ENCODE measurements at places on chromosomes 7 and 10.

DNA sequence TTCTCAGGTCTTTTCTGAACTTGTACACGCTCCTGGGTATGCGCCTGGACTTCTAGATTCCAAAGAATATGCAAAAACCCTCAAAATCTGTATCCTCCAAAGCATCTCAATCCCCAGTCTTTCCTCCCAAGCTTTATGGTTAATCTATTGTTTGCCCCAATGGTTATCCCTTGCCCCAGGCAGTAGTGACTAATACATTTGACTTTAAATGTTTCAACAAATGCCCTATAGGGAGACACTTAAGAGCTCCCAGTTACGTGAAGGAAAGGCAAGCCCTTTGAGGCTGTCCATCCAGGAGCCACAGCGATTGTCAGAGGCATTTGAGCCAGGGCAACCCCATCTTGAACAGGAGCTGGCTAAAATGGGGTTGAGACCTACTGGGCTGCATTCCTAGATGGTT, 12.7 kb upstream of the FOXL3 start:
- no peak for DNase-seq

DNA sequence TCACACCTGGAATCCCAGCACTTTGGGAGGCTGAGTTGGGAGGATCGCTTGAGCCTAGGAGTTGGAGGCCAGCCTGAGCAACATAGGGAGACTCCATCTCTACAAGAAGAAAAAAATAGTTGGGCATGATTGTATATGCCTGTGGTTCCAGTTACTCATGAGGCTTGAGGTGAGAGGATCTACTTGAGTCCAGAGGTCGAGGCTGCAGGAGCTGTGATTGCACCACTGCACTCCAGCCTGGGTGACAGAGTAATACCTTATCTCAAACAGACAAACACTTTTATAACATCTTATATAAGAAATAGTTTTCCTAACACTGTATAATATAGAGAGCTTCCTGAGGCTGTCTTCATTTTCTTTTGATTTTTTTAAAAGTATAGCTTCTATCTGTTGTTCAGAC, 448.4 kb upstream of the COBL start:
- DNase-seq, result no peak

DNA sequence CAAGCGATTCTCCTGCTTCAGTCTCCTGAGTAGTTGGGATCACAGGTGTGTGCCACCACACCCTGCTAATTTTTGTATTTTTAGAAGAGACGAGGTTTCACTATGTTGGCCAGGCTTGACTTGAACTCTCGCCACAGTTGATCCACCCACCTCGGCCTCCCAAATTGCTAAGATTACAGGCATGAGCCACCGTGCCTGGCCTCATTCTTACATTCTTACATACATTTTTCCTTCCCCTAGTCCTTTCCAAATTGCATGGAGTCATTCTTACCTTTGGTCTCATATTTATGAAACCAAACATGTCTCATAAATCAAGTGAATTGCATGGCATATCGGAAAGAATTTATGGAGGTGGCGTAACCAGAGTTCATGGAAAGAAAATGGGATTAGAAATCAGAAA, 148.5 kb downstream of the ANLN start:
- peak; percentile 93 for DNase-seq

DNA sequence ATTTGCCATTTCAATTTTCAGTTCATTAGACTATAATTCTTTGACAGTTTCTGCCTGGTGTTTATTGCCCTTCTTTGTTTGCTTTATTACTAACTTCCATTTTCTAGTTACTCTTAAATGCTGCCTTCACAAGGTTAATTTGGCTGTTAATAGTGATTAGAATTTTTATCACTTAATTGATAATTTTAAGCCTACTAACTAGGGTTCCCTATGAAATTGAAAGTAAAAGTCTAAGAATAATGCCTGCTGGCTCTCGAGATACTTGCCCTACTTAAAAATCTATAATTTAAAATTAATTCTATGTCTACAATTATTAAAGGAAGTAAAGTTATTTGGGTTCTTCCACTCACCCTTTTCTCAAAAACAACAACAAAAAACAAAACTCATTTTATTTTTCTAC, 65.3 kb downstream of the C1GALT1 start:
- no peak for DNase-seq

DNA sequence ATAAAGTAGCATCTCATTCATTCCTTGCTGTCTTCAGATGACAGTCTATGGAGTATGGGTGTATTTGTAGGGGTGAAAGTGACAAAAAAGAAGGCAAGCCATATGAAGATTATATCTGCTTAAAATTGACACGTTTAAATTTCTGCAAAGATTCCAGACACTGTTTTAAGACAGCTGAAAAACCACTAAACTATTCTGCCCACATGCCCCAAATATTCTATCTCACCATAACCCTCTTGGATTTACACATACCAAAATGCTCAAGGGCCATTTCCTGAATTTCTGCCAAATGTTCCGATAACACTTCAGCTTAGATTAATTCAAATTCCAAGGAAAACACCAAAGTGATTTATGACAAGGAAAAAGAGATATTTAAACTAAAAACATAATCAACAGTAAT, 99.9 kb upstream of the IL6 start:
- DNase-seq, result peak; percentile 91

DNA sequence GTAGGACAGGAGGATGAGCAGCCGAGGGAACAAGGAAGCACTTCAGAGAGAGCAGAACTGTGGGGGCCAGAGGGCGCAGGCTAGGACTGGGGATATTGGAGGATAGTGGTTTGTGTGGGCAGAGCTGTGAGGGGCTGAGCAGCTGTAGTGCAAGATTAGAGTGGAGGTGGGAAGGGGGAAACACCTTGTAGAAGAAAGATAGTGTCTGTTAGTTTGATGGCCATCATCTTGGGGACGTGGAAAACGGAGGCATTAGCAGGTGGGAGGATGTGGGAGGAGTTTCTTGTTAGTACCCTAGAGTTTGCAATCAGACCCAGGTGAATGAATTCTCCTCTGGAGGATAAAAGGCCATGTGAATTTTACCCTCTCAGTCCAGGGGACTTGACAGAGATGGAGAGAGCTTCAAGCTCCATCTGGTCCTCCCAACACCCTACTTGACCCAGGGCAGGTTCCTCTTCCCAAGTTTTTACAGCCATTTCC, 34.0 kb downstream of the PRSS2 start:
- DNase-seq, result no peak

DNA sequence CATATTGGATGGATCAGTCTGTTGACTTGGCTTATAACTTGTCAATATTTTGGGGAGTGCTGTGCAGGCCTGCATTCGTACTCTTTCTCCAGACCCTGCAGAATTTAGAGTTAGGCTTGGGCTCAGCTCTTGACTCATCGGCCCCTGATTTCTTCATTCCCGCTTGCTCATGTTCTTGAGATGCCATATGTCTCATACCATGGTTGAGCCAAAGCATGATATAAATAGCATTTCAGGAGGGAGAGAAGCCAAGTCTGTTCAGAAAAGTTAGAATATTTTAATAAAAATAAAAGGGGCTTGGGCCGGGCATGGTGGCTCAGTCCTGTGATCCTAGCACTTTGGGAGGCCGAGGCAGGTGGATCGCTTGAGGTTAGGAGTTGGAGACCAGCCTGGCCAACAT, 898.1 kb downstream of the TYW1 start:
- DNase-seq, result no peak

GRCh38 chr10:26700884-26701630, 3.6 kb downstream of the PDSS1 start:
- no peak for DNase-seq

- DNase-seq, result peak; percentile 36
Observed at GRCh38 chr7:88218836-88219605, 817 bp downstream of the SRI start.

DNA sequence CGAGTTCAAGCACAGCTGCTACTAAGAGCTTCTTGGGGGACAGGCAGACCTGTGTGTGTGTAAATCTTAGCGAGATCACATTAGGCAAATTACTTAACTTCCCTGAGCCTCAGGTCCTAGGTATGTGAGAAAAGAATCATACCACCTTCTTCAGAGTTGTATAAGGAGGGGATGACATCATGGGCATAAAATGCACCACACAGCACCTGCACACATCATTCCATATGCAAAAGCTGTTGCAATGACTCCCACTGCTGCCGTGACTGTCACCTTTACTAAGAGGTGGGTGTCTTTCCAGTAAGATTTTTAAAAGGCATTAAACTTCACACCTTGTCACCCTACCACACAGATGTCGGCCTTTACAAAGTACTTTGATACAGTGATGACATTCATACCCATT, 146.0 kb downstream of the FANK1 start:
- peak; percentile 57 for DNase-seq

GRCh38 chr7:6178298-6179029, 94.0 kb downstream of the CYTH3 start:
- no peak for DNase-seq

DNA sequence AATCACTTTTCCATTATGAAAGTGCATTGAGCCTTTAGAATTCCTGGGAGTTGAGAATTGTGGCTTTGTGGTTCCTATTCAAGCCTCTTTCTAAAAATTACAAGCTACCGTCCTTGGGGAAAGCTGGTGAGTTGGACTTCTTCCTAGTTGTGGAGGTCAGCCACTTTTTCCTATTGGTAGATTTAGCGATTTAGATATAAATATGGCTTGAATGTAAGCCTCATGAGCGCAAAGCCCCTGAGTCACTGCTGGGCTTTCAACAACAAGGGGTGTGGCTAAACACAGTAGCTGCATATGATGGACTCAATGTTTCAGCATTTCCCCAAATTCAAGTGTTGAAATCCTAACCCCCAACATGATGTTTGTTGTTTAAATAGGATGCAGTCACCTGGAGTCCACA, 150.0 kb upstream of the IGFBP3 start:
- DNase-seq, result no peak

- DNase-seq, result no peak
Observed at GRCh38 chr10:34176351-34176750, 638.7 kb downstream of the PARD3 start.

- DNase-seq, result no peak
Observed at GRCh38 chr7:108001764-108002725, 916 bp downstream of the LAMB1 start.

GRCh38 chr10:104339469-104340110, 1.3 kb upstream of the ITPRIP start:
- peak; percentile 57 for DNase-seq

DNA sequence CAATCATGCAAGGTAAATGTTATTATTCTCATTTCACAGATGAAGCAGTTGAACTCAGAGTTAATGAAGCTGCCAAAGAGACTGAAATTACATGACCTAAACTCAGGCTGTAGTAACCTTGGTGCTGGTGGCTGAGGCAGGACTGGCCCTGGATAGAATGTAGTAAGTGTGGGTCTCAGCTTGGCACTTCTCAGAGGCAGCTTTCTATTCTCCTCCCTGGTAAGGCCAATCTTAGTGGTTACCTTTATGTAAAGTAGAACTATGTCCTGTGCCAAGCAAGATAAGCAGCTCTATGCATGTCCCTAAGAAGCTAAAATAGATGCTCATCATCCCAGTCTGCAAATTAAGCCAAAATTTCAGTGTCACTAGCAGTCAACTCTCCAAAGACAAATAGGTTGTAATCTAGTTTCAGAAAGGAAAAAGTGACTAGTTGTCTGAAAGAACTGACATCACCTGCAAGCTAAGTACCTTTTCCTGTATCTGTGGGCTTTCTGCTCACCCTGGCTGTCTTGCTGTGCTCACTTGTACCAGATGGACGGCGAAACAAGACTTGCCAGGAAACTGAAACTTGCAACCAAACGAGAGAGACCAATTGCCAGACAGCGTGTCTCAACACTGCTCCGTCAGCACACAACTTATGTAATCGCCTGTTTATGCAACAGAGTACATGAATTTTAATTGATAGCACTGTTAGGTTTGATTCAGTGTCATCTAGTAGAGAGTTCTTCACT, 43.7 kb downstream of the CH25H start:
- DNase-seq, result peak; percentile 18

DNA sequence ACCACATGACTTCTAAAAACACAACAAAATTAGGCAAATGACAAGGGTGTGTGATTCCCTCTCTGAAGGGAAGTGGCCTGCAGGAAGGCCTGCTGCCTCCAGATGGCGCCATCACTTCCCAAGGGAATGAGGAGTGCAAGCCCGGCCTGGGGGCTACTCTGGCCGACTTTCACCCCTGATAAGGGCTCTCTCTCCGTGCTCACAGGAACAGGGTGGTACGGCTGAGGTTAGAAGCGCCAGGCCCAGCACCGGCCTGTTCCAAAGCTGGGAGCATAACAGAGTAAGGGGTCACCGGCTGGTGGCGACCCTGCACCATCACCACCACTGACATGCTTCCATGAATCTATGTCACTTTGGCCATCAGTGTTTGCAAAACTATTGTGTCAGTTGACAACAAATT, 13.1 kb downstream of the RBP3 start:
- DNase-seq, result peak; percentile 72

DNA sequence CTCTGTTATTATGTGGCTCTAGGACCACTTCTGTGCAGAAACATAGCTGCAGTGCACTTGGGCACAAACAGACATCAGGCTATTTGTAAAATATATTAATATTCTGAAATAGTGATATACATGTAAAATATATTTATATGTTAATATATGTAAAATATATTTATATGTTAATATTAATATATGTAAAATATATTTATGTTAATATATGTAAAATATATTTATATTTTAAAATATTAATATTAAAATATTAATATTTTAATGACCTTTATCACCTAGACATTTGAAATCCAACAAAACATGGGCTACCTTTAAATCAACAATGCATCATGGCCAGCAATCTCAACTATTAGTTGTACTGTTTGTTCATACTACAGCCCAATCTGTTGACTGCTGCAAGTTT, 347.2 kb downstream of the CALN1 start:
- DNase-seq, result no peak

DNA sequence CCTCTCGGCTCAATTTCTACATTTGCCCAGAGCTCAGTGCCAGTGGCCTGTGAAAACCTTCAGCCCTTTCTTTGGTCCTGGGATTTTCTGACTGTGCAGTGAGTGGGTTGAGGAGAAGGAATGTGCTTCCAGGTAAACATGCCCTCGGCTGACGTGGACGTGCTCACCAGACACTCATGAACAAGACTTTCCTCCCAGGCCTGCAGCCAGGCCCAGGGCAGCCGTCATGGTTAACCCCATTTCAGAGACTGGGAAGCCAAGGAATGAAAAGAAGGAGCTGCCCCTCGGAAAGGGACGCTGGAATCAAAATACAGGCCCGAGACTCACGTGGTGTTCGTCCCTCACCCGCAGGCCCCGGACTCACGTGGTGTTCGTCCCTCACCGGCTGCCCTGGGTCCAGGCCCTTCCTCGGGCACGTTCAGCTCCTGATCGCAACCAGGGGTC, 8.8 kb upstream of the CALML5 start:
- no peak for DNase-seq

- DNase-seq, result no peak
Observed at GRCh38 chr10:124384591-124385190, 34.0 kb downstream of the OAT start.

GRCh38 chr10:98338896-98339295, 70.9 kb upstream of the LOXL4 start:
- DNase-seq, result no peak

DNA sequence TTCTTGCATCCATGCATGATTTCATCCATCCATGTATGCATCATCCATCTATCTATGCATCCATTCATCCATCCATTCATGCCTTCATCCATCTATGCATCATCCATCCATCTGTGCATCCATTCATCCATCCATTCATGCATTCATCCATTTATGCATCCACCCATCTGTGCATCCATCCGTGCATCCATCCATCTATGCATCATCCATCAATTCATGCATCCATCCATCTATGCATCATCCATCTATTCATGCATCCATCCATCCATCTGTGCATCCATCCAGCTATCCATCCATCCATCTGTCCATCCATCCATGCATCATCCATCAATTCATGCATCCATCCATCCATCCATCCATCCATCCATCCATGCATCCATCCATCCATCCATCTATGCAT, 131.3 kb downstream of the DYNC2I1 start:
- DNase-seq, result no peak
